ENCODE measurements at places on chromosomes 13 and 19. TPM values are rescaled to one million over a fixed set of nuclear protein-coding genes. Genes with fewer than 3 reads are reported as not detected.

The ATP1A3 gene
- 1.2 TPM for total RNA-seq

- DNase-seq = peak; percentile 47
These were observed 33.7 kb upstream of the ZNF724 start for GRCh38 chr19:23283925-23284324.

- no peak for DNase-seq
These were observed 8.5 kb downstream of the ZNF430 start for GRCh38 chr19:21028969-21029268.

GRCh38 chr19:1254530-1255185 lies 6.3 kb downstream of the MIDN start:
- no peak for DNase-seq

DNA sequence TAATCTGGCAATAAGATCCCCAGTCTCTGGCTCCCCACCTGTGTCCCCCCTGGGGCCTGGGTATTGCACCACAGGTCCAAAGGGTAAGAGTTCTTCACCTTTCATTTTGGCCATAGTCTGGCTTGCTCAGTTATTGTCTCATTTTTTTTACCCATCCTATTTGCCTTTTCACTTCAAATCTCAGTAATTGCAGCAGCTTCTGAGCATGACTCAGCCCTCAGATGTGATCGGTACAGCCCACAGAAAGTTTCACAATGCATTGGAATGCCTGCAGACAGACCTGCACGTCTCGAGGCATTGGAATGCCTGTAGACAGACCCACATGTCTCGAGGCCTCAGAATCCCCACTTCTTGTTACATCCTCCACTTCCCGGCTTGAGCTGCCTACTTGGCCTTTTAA lies 173.6 kb downstream of the NUFIP1 start:
- peak; percentile 34 for DNase-seq

The SYT3 gene
- total RNA-seq = 1.6 TPM

DNA sequence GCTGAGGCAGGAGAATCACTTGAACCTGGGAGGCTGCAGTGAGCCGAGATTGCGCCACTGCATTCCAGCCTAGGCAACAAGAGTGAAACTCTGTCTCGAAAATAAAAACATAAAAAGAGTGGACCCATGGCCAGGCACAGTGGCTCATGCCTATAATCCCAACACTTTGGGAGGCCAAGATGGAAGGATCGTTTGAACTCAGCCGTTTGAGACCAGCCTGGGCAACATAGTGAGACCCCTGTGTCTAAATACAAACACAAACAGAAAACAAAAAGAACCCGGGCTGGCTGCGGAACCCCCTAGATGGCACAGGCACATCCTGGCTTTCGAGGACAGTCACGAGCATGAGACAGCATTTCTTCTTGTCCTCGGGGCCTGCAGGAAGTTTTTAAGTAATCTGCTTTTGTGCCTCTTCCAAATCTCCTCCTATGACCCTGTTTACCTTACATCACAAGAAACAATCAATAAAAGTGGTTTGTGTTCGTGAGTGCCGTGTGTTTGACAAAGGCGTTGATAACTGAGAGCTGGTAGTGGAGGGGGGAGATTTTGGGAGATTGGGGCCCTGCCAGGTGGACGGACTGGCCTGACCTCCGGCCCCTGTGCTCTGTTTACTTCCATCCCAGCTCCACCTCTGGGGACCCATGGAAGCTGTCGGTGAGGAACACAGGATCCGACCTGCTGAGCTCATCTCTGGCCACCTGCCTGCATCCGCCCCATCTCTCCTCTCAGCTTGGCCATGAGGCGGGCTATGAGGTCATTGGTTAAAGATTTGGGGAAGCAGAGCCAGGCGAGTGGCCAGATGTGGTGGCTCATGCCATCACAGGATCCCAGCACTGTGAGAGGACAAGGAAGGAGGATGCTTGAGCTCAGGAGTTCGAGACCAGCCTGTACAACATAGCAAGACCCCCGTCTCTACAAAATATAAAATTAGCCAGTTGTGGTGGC lies 5.9 kb upstream of the GDF15 start:
- peak; percentile 82 for DNase-seq

GRCh38 chr13:41389580-41389979 lies 67.8 kb upstream of the RGCC start:
- no peak for DNase-seq

GRCh38 chr19:51490676-51491075 lies 10.9 kb downstream of the SIGLEC12 start:
- no peak for DNase-seq

DNA sequence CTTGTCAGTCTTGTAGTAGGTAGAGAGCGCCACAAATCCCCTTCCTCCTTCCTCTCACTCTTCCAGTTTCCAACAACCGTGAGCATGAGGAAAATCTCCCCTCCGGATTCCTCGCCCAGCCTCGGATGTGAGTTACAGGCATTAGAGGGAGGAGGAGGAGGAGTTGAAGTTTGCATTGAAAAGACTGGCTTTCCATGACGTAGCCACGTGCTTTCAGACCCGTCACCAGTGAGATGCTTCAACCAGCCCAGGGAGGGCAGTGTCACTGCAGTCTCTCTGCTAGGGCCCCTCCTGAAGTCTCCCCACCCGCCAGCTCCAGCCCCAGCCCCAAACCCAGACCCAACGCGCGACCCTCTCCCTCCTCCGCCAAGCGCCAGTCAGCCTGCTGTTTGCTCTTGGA lies 442 bp upstream of the FGF14 start:
- DNase-seq = peak; percentile 65

The GNG7 gene
- 3.2 TPM for total RNA-seq

Data from SK-MEL-5 (cell line).